Erythroblast (primary cell): ENCODE measurements at places on chromosomes 16 and 17.
A peak's percentile ranks its signal among the peaks of the same experiment; 100 is the strongest.

GRCh38 chr17:33183487-33184026, 109.5 kb downstream of the ASIC2 start:
- no peak for DNase-seq

DNA sequence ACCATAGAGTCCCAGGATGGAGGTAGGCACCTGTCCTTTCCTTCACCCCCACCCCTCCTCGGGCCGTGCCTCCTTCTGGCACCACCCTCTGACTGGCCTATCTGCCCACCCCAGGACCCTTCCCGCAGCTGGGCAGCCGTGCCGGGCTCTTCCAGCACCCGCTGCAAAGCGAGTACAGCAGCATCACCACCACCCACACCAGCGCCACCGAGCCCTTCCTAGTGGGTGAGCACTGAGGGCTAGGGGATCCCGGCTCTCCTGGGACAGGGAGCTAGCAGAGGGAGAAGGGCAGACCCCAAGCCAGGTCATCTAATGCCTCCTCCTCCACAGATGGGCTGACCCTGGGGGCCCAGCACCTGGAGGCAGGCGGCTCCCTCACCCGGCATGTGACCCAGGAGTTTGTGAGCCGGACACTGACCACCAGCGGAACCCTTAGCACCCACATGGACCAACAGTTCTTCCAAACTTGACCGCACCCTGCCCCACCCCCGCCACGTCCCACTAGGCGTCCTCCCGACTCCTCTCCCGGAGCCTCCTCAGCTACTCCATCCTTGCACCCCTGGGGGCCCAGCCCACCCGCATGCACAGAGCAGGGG, 7.8 kb downstream of the GALK1 start:
- DNase-seq = no peak

GRCh38 chr17:17025621-17026020, 16.6 kb upstream of the MPRIP start:
- DNase-seq = no peak

DNA sequence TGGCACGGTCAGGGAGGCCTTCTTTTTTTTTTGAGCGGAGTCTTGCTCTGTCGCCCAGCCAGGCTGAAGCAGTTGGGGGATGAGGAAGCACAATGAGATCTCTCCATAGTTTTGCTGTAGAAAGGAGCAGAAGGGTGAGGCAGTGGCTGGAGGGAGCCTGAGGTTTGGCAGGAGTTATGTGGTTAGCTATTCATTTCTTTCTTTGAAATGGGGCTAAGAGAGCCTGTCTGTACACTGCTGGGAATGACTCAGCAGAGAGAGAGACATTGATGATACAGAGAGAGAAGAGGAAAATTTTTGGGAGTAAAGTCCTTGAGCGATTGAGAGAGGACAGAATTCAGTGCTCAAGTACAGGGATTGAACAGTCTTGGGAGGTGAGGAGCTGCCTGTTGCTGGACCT, 22.1 kb downstream of the NOS2 start:
- no peak for DNase-seq

GRCh38 chr17:59572301-59572924, 7.0 kb downstream of the DHX40 start:
- DNase-seq = no peak

DNA sequence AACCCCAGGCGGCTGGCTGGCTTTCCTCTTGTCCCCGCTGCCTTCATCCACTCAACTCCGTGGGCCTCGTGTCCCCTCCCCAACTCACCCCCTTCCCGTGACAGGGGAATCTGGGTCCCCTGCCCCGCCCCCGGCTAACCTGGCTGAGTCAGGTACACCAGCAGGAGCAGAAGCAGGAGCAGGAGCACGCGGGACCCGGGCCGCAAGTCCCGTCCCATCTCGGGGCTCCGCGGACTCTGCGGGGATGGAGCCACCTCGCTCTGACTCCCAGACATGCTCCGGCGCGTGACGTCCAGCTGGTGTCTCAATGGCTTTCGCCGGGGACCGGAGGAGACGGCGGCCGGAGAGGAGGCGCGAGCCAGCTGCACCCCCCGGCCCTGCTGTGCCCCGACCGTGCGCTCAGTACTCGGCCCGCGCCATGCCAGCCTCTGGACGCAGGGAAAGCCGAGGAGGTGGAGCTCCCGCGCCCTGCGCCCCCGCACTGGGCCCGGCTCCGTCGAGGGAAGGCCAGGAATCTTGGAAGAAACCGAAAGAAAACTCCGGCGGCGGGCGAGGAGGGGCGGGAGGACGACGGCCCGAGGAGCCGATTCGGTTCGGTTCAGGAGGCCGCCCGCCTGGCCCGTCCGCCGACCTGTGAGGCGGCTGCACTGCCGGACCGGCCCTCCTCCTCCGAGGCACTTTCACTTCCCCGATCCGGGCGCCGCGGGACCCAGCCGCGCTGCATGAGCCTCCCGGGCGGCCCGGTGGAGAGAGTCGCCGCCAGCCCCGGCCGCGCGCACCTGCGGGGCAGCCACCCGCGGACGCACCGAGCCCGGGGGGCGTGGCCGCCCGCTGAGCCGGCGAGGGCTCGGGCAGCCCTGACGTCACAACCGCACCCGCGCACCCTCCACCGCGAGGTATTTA, at the start of the genes CXCL16 and ZMYND15:
TSS of gene CXCL16 (minus strand) at position 807 of the 903 bp plus-strand sequence. CDS start at position 218, 589 bp downstream.
TSS of gene ZMYND15 (plus strand) at position 712 of the 903 bp plus-strand sequence. CDS start 716 bp downstream, outside the sequence.
- DNase-seq = peak; percentile 34
